Fibroblast of lung (primary cell): ENCODE measurements at places on chromosomes 11 and 22. TPM values are rescaled to one million over a fixed set of nuclear protein-coding genes. Genes with fewer than 3 reads are reported as not detected.

RTN4RL2 gene
- total RNA-seq = 0.17 and 0.26 TPM in 2 replicates

- no peak for DNase-seq
- no peak overlapping the region for H3K4me3 ChIP-seq
- H3K27me3 ChIP-seq = no peaks in the 10 kb centered on the region
Observed at GRCh38 chr11:68817554-68817953, 24.2 kb downstream of the CPT1A start.

- no peak overlapping the region for H3K27ac ChIP-seq
- H3K27me3 ChIP-seq = no peaks in the 10 kb centered on the region
- no peaks in the 10 kb centered on the region for H3K36me3 ChIP-seq
- no peak overlapping the region for H3K4me3 ChIP-seq
Observed at GRCh38 chr22:40156001-40156516, 21.7 kb upstream of the TNRC6B start.

DNA sequence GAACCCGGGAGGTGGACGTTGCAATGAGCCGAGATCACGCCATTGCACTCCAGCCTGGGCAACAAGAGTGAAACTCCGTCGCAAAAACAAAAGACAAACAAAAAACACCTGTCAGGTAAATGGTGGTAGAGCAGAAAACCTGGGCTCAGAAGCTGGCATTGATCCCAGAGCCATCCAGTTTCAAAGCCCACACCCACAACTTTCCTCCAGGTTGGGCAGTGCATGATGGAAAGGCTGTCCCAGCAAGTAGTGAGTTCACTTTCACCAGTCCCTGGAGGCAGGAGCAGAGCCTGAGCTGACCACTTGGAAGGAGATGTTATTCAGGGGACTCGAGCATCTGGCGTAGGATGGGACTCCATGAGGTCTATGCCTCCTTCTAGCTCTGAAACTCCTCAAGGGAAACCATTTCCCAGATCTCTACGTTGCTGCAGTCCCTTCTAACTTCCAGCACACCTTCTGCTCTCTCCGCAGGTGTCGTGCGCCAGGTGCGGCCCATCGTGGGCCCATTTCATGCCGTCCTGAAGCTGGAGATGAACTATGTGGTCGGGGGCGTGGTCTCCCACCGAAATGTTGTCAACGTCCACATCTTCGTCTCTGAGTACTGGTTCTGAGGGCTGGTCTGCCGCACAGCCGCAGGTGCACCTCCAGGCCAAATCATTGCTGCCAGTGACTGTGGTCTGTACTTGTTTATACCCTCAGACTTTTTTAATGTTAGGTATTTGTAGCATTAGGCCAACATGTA lies 71.6 kb upstream of the ATXN10 start:
- no peaks in the 10 kb centered on the region for H3K27me3 ChIP-seq
- H3K36me3 ChIP-seq = no peaks in the 10 kb centered on the region
- no peaks in the 10 kb centered on the region for H3K4me1 ChIP-seq
- H3K4me3 ChIP-seq = no peak overlapping the region

DNA sequence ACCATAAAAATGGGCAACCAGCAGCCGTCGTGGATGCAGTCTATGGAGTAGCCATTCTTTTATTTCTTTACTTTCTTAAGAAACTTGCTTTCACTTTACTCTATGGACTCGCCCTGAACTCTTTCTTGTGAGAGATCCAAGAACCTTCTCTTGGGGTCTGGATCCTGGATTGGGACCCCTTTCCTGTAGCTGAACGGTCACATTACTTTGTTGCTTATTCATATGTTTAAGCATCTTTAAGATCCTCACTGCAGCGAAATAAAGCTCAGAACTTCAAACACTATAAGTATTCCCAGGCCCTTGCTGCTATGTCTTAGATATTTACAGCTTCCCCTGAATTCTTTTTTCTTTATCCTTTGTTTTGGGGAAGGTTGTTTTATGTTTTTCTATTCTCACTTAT lies 187.8 kb upstream of the DDI1 start:
- no peak for DNase-seq
- H3K27me3 ChIP-seq = no peaks in the 10 kb centered on the region
- no peaks in the 10 kb centered on the region for H3K36me3 ChIP-seq
- no peaks in the 10 kb centered on the region for H3K4me1 ChIP-seq
- H3K27ac ChIP-seq = no peak overlapping the region

GRCh38 chr22:40727070-40727963 lies 48.0 kb downstream of the MCHR1 start:
- H3K4me3 ChIP-seq = no peak overlapping the region
- no peaks in the 10 kb centered on the region for H3K36me3 ChIP-seq
- no peaks in the 10 kb centered on the region for H3K27me3 ChIP-seq
- H3K4me1 ChIP-seq = no peaks in the 10 kb centered on the region
- no peak overlapping the region for H3K27ac ChIP-seq

GRCh38 chr22:37204045-37204655 lies 8.1 kb downstream of the SSTR3 start:
- no peaks in the 10 kb centered on the region for H3K27me3 ChIP-seq
- no peak overlapping the region for H3K27ac ChIP-seq
- H3K36me3 ChIP-seq = no peaks in the 10 kb centered on the region
- no peak for DNase-seq
- H3K4me3 ChIP-seq = no peak overlapping the region

ENDOD1 gene
- total RNA-seq = 28.2 and 33.4 TPM in 2 replicates

INPP5J gene
- 0.26 and 0.33 TPM in 2 replicates for total RNA-seq

- H3K4me3 ChIP-seq = no peak overlapping the region
- H3K4me1 ChIP-seq = no peaks in the 10 kb centered on the region
- no peak overlapping the region for H3K27ac ChIP-seq
- H3K27me3 ChIP-seq = no peaks in the 10 kb centered on the region
- H3K36me3 ChIP-seq = no peaks in the 10 kb centered on the region
- DNase-seq = no peak
Observed at GRCh38 chr11:57842873-57843272, 81.3 kb downstream of the CTNND1 start.

MUC6 gene
- total RNA-seq = not detected in 2 replicates

- H3K4me1 ChIP-seq = no peaks in the 10 kb centered on the region
- H3K27me3 ChIP-seq = no peaks in the 10 kb centered on the region
- DNase-seq = no peak
- no peak overlapping the region for H3K4me3 ChIP-seq
- no peak overlapping the region for H3K27ac ChIP-seq
Observed at GRCh38 chr22:43978558-43978957, 23.3 kb downstream of the SAMM50 start.

DNA sequence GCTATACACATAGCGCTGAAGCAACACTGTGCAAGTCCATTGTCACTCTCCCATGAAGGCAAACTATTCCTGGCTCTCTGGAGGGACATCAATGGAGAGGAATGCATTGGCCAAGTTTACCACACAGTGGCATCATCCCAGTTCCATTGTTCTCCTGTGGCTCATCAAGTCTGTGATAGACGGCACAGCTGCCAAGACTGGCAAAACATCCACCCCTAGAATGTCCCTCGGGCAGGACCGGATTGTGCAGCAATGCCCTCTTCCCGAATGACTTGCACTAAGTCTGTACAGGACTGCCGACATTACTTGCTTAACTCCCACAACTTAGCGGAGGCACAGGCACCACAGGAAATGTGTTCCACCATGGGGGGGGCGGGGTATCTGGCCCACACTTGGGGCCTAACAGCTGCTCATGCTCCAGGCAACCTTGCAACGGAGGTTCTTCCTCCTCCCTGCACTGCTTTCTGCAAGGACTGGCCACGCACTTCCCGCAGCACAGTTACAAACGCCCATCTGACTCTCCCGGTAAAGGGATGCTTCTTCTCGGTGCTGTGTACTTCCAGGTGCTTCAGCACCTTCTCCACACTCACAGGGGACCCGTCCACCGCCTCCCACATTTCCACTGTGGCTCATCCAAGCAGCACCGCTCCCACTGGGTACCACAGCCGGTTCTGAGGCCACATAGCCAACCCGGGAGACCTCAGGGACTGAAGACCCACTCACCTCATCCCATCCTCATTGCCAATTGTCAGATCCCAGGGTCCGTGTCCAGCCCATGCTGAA lies 1309.6 kb upstream of the RAG2 start:
- no peak overlapping the region for H3K27ac ChIP-seq
- no peaks in the 10 kb centered on the region for H3K27me3 ChIP-seq
- no peaks in the 10 kb centered on the region for H3K4me1 ChIP-seq
- H3K4me3 ChIP-seq = no peak overlapping the region

GRK2 gene
- total RNA-seq = 21.6 and 28.9 TPM in 2 replicates

- H3K36me3 ChIP-seq = no peaks in the 10 kb centered on the region
- H3K27me3 ChIP-seq = peaks cover 48% of the 10 kb centered on the region
- H3K27ac ChIP-seq = no peak overlapping the region
- H3K4me1 ChIP-seq = peaks cover 3% of the 10 kb centered on the region
- no peak overlapping the region for H3K4me3 ChIP-seq
Observed at GRCh38 chr22:39240831-39241793, 3.7 kb downstream of the PDGFB start.

DNA sequence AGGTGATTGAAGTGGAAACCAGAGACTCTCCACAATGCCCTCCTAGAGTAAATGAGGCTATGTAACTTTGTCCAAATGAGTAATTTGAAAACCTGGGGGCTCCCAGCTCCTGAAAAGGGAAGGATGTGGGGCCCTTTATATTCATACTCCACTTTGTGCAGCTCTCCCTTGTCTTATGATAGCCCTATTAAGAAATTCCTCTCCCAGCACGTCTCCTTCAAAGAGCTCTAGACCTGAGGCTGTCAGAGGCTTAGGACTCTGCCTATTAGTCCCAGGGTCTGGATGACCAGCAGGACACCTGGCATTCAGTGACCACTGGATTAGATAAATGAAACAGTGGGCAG lies 2.1 kb downstream of the SLC43A1 start:
- no peaks in the 10 kb centered on the region for H3K27me3 ChIP-seq
- peak overlapping the region; percentile 80 for H3K4me3 ChIP-seq
- peaks cover 3% of the 10 kb centered on the region for H3K4me1 ChIP-seq
- no peak overlapping the region for H3K27ac ChIP-seq
- peaks cover 3% of the 10 kb centered on the region for H3K36me3 ChIP-seq

DNA sequence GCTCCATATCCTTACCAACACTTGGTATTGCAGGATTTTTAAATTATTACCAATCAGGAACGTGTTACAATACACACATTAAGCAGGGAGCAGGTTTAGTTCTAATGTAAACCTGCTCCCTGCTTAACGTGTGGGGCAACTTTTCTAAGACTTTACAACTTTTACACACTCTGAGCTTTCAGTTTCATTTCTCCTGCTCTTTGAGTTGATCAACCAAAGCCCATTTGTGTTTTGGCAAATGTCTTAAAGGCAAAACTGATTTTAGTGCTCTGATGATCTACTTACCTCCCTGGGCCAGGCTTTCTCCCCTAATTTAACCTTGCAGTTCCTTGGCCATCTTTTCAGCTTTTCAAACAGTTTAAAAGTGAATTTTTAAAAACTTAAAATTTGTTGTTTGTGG lies 70.9 kb downstream of the ZBTB44 start:
- DNase-seq = no peak
- H3K4me1 ChIP-seq = no peaks in the 10 kb centered on the region
- H3K27ac ChIP-seq = no peak overlapping the region
- no peaks in the 10 kb centered on the region for H3K36me3 ChIP-seq

DNA sequence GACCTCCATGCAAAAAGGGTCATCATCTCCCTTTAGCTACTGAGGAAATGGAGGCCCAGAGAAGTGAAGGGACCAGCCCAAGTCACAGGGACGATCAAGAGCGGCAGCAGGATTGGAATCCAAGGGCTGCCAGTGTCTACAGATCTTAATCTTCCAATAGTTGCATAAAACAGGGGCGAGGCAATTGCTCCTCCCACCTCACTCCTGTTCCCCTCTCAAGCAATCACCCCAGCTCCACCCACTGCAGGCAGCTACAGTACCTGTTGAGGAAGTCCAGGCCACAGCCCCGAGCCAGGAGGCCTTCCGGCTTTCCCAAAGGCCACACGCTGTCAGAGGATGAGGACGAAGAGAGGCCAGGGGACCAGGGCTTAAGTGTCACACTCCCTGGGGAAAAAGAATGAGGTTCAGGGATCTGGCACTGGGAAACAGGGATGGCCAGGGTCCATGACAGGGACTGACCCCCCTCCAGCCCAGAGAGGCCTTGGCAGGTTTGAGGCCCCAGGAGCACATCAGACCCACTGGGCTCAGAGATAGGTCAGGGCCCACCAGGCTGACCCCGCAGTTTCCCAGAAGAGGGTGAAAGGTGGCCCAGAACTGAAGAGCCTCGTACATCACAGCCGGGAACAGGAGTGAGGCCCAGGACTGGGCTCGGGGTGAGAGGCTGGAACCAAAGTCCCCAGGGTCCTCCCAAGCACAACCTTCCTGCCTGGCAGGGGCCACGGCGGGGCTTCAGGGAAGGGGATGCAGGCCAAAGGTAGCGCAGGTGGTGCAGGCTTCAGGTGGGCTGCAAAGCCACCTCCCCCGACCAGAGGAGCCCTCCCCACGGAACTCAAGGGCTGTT lies 16.4 kb upstream of the MFNG start:
- H3K36me3 ChIP-seq = no peaks in the 10 kb centered on the region
- no peak overlapping the region for H3K4me3 ChIP-seq
- peak overlapping the region; percentile 2 for H3K27ac ChIP-seq
- H3K27me3 ChIP-seq = no peaks in the 10 kb centered on the region

DNA sequence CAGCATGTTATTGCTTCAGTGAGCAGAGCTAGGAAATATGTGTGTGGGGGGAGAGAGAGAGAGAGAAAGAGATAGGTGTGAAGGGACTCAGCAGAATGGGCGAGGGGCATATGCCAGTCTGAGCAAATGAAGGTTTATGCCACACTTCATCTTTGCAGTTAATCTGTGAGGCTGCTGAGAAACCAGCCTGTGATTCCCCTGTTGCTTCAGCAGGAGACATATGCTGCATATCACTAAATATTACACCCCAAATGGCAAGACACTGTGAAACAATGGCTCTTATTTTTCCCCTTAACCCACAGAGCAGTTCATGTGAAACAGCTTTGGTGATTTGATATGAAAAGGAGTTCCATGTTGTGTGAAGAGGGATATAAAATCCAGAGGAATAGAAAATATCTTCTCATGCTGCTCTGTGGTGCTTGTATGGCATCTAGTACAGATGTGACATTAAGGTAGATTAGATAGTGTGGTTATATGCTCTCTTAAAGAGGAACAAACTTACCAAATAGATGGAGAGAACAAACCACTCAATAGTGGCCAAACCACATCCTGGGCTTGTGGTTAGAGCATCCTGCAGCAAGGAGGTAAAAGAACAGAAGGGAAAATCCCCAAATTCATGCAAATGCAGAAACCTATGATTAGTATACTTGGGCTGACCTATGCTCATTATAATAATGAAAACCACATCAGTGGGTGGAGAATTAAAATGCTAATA lies 864.2 kb downstream of the FAM181B start:
- H3K27ac ChIP-seq = no peak overlapping the region
- no peak overlapping the region for H3K4me3 ChIP-seq
- DNase-seq = peak; percentile 20
- no peaks in the 10 kb centered on the region for H3K27me3 ChIP-seq
- H3K4me1 ChIP-seq = no peaks in the 10 kb centered on the region

DNA sequence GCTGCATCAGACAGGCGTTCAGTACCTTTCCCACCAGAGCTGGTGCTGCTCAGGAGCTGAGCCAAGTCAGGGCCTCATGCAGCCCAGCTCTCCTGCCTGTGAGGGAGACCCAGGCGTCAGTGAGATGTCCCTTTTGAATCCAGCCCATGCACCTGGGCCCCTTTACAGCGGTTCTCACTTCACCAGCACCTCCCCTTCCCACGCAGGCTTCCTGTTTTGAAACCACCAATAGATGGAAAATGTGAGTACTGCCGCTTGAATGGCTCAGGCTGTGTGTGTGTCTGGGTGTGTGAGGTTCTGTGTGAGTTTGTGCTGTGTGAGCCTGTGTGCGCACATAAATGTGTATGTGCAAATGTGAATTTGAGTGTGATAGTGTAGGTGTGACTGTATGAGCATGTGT lies 88.4 kb downstream of the UBASH3B start:
- peaks cover 17% of the 10 kb centered on the region for H3K4me1 ChIP-seq
- H3K36me3 ChIP-seq = no peaks in the 10 kb centered on the region
- no peak for DNase-seq
- no peak overlapping the region for H3K27ac ChIP-seq
- no peaks in the 10 kb centered on the region for H3K27me3 ChIP-seq
